Naive thymus-derived CD8-positive, alpha-beta T cell (primary cell): ENCODE measurements at places on chromosomes 7 and 10.

DNA sequence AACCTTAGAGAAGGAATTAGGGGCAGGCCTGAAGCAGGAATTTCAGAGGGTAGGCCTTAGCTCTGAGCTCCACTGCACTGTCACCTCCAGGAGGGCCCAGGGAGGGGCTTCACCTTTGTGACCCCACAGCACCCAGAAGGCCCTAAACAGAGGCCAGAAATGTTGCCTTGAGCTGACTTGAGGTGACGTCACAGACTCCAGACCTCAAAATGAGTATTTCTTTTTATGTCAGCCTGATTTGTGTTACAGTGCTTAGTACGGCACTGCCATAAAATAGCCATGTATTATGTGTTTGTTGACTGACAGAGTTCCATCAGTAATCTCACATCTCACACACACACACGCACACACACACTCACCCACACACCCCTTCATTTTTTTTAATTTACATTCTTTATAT, 211.2 kb downstream of the CCDC3 start:
- DNase-seq, result no peak

DNA sequence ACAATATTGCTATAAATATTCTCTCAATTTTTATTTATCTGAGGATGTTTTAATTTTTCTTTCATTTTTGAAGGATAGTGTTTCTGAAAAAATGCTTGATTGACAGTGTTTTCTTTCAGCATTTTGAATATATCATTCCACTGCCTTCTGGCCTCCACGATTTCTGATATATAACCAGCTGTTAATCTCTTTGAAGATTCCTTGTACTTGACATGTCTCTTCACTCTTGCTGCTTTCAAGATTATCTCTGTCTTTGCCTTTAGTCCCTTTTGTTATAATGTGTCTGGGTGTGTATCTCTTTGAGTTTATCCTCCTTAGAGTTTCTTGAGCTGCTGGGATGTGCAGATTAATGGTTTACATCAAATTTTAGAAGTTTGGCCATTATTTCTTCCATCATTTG, 22.8 kb upstream of the DNAJC1 start:
- no peak for DNase-seq

DNA sequence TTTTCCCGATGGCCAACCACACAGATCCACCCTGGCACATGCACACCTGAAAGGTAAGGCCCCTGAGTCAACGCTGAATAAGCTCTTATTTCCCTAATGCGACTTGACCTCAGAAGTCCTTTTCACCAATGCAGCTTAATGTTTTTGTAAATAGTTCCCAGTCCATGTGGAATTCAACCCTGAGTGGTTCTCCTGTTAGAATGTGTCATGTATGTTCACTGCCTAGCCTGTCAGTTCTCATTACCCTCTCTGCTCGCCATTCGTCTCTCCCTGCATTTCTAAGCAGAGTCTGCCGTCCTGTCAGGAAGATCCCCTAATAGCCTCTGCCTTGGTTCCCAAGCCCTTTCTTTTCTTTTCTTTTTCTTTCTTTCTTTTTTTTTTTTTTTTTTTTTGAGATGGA, 392.6 kb upstream of the SHH start:
- no peak for DNase-seq

GRCh38 chr10:109029870-109030269, 893.4 kb downstream of the XPNPEP1 start:
- DNase-seq, result no peak

- DNase-seq, result no peak
Measured at GRCh38 chr10:66833861-66834260, 92.0 kb upstream of the LRRTM3 start.
